ENCODE measurements at places on chromosomes 16 and 17. TPM values are rescaled to one million over a fixed set of nuclear protein-coding genes. Genes with fewer than 3 reads are reported as not detected.

DNA sequence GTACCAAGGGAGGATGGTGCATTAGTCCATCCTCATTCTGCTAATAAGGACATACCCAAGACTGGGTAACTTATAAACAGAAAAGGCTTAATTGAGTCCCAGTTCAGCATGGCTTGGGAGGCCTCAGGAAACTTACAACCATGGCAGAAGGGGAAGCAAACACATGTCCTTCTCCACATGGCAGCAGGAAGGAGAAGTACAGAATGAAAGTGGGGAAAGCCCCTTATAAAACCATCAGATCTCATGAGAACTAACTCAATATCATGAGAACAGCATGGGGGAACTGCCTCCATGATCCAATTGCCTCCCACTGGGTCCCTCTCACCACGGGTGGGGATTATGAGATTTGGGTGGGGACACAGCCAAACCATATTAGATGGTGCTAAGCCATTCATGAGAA is 84.5 kb downstream of the SEC14L1 start:
- DNase-seq, result no peak

- no peak for DNase-seq
Observed at GRCh38 chr17:41383690-41384089, 1.6 kb upstream of the KRT34 start.

Gene KCTD2
- 22.2 TPM for polyA plus RNA-seq

Gene SLC6A2
- 2.8 TPM for polyA plus RNA-seq

GRCh38 chr16:68287276-68288251 is 23.2 kb downstream of the SLC7A6OS start:
- no peak for DNase-seq

GRCh38 chr16:48384520-48385252 is 527 bp downstream of the SIAH1 start:
- DNase-seq, result peak; percentile 58

Gene MFSD11
- 50.7 TPM for polyA plus RNA-seq

- DNase-seq, result no peak
Observed at GRCh38 chr16:23948949-23949411, 113.2 kb downstream of the PRKCB start.

GRCh38 chr16:28146536-28146935 is 65.2 kb downstream of the XPO6 start:
- DNase-seq, result no peak

DNA sequence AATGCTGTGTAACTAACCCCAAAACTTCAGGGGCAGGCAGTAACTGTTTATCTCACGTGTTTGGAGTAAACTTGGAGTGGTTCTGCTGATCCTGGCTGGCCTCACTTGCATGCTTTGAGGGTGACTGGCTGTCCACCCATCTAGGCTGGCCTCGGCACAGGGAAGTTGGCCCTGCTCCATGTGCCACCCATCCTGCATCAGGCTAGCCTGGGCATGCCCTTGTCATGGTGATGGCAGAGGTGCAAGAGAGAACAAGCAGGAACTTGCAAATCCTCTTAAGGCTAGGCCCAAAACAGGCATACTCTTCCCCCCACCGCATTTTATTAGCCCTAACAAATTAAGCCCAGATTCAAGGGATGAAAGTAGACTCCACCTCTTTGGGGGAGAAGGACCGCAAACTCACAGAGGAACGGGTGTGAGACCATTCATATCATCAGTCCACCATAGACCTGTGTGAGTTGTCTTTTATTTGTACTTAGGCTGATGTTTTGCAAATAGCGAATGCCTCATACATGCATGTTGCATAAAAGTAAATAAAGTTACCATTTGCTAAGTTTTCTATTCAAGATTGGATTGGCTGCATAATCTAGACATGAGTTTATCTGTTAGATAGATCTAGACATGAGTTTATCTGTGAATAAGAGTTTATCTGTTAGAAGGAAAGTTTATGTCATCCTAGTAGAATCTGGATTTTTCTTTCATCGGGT is 221.0 kb downstream of the CCDC182 start:
- no peak for DNase-seq

GRCh38 chr16:19179546-19180490 is 11.8 kb downstream of the SYT17 start:
- peak; percentile 43 for DNase-seq

- DNase-seq, result no peak
Observed at GRCh38 chr16:1972490-1972877, 631 bp downstream of the TBL3 start.

Gene MPP3
- 3.8 TPM for polyA plus RNA-seq

DNA sequence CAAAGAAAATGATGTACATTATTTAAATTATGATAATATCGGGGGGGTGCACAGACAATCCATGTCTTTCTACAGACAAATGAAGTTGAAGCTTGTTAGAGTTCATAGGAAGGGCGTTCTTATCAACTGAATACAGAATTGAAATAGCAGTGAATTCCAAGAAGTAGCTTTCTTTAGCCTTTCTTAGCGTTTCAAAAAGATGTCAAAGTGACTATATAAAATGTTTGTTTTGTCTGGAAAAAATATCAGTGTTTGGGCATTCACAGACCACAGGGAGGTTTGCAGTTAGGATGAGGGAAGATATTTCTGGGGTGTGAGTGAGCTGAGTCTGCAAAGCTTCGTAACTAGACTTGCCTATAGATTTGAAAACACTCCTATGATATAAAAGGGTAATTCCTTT is 55.0 kb downstream of the STX8 start:
- no peak for DNase-seq

Gene CCDC144A
- 3.5 TPM for polyA plus RNA-seq

Gene KRT12
- 0.08 TPM for polyA plus RNA-seq

Gene MMP2
- polyA plus RNA-seq, result 611 TPM

GRCh38 chr16:23504076-23504452 is 6.2 kb downstream of the GGA2 start:
- no peak for DNase-seq

DNA sequence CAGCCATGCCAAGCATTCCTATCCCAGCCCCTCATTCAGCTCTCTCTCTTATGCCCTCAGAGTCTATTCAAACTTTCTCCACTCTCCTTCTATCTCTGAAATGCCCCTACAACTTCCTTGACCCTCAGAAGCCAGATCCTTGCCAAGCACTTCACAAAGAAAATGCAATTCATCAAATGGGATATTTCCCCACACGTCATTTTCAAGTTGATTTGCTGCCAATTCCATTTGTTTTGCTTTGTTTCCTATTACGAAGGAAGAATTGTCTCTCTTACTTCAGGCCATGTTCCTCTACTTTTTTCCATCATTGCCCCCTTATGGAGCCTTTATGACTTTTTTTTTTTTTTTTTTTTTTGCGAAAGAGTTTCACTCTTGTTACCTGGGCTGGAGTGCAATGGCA is 9.2 kb upstream of the ALOX12 start:
- no peak for DNase-seq

DNA sequence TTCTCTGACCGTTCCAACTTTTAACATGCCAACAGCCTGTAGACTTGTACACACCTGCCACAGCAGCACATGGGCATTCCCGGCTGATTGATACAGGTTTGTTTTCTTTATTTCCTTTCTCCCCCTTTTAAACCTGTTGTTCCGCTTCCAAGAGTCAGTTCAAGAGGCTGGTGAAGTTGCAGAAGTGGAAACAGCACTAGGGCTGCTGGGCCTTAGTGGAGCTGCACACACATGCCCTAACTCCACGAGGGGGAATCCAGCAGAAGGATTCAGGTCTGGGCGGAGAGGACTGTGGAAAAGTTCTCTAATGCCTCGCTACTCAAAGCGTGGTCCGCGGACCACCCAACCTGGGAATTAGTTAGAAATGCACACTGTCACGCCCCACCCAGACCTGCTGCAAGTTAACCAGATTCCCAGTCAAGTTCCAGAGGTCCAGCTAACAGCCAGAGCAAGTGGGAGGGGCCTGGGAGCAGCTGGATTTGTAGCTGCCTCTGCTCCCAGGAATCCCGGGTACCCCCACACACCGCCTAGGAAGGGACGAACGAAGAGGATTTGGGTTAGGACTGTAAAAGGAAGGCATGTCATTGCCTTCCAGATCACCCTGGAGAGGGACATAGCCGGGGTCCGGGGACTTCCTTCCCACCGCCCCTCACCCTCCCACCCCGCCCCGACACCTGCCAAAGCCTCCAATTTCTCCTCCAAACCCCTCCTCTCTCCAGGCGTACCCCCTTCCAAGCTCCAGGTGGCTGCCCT is 542 bp downstream of the SLC39A11 start:
- no peak for DNase-seq

Gene MAP3K14
- polyA plus RNA-seq, result 7.3 TPM

Gene ADCY7
- 17.4 TPM for polyA plus RNA-seq

GRCh38 chr16:89270666-89271345 is 53.3 kb downstream of the ZNF778 start:
- no peak for DNase-seq

Gene TMC7
- polyA plus RNA-seq, result 2.5 TPM

GRCh38 chr17:7047566-7047965 is 3.7 kb upstream of the SLC16A11 start:
- no peak for DNase-seq

Gene PRSS33
- not detected for polyA plus RNA-seq

DNA sequence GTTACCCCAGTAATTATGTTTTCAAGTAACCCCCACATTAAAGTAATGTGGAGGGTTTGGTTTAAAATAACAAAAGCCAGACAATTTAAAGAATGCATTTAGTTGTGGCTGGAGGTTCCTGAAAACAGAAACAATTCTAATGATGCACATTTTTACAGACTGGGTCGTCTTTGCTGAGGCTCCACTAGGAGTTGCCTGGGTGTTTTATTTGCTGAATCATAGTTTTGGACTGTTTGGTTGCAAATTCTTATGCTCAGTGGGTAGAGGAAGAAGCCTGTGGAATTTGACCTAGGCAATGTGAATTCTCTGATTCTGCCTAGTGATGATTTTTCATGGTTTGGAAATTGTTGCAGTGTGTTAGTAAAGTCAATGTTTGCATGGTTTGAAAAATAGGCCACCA is 16.3 kb downstream of the SHISA9 start:
- DNase-seq, result no peak

Data from muscle of arm (tissue), 14 donors.